ENCODE measurements at places on chromosomes 1 and 21.

- no peak for DNase-seq
Observed at GRCh38 chr1:61399199-61399598, 316.8 kb downstream of the NFIA start.

DNA sequence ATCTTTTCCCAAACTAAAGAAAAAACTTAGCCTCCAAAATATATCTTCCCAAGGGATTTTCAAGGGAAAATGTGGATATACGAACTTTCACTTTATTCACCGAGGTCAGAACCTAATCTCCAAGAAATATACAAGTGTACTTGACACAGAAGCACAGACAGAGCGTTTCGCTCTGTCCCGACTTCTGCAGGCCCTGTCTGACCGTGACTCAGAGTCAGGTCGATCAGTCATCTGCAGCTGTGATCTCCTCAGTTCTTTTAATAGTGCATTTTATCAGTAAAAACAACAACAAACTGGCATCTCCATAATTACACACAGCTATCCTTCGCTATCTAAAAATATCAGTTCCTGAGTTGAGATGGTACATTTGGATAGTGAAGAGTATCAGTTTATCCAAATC, 226.6 kb downstream of the TM2D1 start:
- no peak for DNase-seq

DNA sequence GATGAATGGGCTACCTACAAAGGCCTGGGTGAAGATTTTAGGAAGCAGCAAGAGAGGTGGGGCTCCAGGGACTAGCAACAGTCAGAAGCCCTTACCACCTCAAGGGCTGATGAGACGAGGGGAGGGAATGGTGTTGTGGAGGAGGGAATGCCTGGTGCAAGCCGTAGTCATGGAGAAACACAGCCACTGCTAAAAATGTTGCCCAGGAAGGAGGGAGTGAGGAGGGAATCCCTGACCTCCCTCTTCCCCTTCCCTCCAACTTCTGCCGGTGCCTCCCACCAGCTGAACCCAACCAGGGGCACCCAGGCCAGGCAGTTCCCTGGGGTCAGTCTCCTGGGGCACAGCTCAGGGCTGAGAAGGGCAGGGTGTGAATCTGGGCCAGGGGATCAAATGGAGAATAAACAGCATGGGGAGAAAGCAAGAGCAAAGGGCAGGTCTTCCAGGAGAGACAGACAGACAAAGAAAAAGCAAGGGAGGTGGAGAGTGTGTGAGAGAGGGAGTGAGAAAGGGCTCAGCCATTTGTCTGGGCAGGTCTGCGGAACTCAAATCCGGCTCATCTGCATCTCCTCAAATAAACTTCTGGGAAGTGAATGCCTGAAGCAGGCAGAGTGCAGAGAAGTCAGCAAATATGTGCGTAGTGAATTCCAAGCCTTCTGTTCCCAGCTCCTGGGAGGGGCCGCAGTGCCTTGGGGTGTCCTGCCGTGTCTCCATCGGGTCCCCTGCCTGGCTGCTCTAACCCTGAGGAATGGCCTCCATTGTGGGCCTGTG, 27.1 kb upstream of the POU3F1 start:
- no peak for DNase-seq

- DNase-seq = no peak
Observed at GRCh38 chr1:21305900-21306189, 15.6 kb upstream of the ECE1 start.

- no peak for DNase-seq
Observed at GRCh38 chr1:59687081-59687480, 127.7 kb upstream of the HOOK1 start.

- DNase-seq = no peak
Observed at GRCh38 chr1:64100791-64101190, 102.6 kb upstream of the UBE2U start.
